EL (cell line): ENCODE measurements at places on chromosomes 12 and 14.

- DNase-seq: no peak
These were observed 2.0 kb upstream of the ANG start for GRCh38 chr14:20686386-20687143.

DNA sequence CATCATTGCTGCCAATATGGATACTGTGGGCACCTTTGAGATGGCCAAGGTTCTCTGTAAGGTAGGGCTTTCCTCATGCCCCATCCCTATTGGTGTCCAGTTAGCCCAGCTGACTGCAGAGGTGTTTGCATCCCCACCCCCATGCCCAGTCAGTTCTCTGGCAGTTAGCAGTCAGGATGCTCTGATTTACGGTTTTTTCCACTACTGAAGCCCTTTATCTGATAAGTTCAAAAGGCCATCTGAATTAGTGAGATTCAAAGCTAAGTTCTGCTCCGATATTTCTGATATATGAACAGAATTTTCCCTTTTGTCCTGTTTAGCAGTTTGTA lies 773 bp downstream of the GMPR2 start:
- DNase-seq: no peak

- no peak for DNase-seq
These were observed 247.2 kb upstream of the EGLN3 start for GRCh38 chr14:34198096-34198495.

- no peak for DNase-seq
These were observed 543.5 kb downstream of the ETNK1 start for GRCh38 chr12:23168459-23168858.

DNA sequence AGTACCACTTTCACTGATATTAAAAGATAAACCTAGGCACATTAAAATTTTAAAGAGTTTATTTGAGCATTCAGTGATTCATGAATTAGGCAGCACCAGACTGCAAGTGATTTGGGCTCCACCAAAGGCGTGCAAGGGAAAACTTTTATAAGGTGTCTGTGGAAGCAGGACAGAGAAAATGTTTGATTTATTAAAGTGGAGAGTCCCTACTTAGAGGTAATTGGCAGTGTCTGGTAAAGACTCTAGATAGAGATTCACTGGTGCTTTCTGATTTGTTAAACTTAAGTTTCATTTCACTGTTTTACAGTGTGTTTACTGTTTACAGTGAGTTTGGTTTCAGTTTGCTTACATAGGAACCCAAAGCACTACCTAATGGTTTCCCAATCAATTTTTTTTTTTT lies 72.8 kb downstream of the ANKS1B start:
- peak; percentile 8 for DNase-seq

DNA sequence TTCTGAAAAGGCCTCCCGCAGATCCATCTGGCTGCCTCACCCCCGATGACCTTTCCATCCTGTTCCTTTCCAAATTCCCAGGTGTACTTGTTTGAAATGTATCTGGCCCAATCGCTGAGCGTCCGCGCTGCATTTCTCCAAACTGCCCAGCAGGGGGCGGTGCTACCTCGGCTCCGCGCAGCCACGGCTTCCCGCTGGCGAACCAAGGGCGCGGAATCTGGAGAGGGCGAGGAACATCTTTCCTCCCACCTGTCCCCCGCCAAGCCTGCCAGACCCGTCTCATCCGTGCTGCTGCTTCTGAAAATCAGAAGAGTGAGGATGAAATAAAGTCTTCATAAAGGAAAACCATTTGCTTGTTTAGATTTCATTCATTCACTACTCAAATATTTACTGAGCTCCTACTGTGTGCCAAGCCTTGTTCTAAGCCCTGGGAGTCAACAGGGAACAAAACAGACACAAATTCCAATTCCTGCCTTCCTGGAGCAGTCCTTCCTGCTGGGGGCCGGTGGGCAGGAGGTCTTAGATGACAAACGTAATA lies 16.8 kb upstream of the MYL2 start:
- DNase-seq: peak; percentile 42

- no peak for DNase-seq
These were observed 15.0 kb downstream of the MAP3K9 start for GRCh38 chr14:70794294-70794693.

GRCh38 chr12:76690921-76691700 lies 72.8 kb upstream of the ZDHHC17 start:
- peak; percentile 23 for DNase-seq

DNA sequence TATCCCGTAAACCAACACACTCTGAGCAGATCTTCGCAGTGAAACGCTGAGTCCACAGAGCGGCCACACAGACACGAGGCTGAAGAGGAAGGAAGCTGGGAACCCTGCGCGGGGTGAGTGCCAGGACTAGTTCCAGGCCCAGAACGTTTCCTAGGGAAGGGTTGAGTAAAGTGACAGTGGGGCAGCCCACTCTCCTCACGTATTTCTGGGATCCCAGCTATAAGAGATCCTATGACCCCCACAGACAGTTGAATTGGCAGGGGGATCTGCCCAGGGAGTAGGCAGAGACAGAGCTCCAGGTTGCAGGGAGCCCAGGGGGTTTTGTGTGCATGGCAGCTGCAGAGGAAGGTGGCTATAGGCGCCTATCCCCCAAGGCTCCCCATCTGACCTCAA lies 51.1 kb downstream of the GTF2A1 start:
- peak; percentile 31 for DNase-seq

DNA sequence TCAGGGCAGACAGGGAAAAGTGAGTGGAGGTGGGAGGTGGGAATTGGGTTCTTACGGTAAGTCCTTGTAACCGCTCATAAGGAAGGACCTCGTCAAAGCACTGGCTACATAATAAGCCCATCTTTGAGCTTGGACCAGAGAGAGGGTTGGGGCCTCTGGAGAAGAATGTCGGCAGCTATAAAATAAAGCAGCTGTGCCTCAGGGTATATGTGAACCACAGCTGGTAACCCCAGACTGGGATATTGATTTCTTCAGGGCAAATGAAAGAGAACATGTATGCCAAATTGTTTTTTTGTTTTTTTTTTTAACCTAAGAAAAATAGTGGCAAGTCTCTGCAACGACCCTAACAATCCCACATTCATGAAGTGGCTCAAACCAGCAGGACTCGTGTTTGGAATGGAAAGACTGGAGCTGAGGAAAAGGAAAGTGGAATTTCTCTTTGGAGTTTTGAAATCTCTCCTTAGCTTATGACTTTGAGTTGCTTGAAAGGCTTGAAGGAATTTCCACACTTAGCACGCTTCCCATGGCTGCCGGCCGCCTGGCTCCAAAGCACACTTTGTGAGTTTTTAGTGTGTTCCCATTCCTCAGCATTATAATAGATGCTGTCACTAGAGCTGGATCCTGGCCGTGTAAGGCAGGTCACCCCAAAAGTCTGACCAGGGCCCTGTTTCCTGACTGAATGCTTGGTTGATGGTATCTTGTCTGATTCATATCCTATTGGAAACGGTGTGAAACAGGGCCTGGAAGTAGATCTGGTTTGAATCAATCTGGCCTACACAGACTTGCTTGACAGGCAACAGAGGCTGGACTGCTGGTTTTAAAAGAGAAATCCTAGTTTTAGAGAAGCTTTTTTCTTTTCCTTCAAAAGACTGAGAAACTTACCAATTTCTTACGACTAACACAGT lies 244.7 kb downstream of the MSRB3 start:
- DNase-seq: peak; percentile 61

- peak; percentile 52 for DNase-seq
These were observed 91.2 kb downstream of the CEP128 start for GRCh38 chr14:80850197-80850814.

GRCh38 chr12:79552192-79552591 lies 138.6 kb downstream of the PAWR start:
- DNase-seq: no peak

DNA sequence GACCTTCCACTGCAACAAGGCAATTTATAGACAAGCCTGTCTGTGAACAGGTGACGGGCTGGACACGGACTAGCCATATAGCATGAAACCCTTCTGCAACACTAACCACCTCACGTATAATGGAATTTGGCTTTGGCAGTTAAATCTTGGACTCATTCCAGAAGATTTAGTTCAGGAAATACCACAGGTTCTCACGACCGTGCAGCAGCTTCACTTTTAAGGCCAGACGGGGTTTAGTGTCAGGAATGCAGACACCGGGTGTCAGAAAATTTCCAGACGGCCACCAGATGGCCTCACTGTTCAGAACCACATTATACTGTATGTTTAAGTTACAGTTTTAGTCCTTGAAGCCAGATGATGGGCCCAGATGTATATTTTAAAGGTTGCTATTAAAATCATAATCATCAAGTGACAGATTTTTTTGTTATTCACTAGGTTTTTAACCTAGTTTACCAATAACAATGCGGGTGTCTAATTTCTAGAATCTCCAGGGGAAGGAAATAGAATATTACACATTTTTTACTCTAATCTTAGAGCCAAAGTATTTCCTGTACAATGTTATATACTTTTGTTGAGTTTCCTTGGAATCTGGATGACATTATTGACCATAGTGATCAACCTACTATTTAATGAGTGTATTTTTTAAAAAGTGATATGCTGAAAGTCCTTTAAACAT lies 90.5 kb upstream of the TMPO start:
- DNase-seq: peak; percentile 74

GRCh38 chr12:121770388-121770787 lies 23.1 kb downstream of the RHOF start:
- no peak for DNase-seq

DNA sequence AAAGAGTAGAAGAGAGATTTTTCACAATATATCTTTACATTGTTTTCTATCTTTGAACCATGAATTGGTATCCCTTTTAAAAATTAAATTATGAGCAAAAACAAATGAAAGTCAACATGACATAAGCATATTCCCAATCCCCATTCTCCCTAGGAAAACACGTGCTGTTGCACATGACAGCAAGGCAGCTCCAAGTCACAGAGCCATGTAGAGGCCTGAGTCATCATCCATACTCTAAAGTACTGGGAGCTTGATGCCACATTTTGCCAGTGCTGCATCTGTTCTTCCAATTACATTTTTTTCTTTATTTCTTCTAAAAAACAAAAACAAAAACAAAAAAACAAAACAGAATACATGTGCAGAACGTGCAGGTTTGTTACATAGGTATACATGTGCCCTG lies 115.2 kb downstream of the ITPR2 start:
- no peak for DNase-seq

DNA sequence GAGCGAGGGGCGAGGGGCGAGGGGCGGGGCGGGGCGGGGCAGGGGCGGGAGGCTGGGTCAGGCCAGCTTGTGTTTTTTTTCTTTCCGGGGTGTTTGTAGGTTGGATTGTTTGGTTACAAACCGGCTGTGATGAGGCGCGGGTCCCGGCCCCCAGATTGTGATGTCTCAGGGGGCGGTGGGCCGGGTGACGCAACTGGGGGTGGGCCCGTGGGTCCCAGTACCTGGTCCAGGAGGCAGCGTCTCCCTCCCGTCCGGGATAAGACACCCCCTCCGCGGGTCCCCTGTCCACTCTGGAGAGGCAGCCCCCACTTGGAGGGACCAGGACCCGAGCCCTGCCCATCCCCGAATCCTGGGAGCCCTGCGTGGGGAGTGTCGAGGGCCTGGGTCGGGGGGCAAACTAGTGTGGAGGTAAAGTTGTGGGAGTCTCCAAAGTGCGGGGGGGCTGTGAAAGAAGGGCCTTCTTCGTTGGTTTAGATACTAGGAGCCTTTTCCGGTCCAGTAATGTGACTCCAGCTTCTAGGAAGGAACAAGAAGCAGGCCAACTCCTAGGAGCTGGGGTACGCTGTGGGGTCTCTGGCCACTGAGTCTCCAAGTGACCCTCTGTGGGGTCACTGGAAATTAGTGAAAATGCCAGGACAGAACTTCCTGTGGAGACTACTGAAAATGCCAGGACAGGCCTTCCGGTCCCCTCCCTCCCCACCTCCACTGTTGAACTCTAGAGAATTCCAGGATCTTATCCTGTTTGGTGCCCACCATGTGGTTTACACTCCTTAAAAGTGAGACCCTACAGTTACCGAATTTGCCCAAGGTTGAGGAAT lies 579 bp upstream of the CLMN start:
- DNase-seq: no peak

GRCh38 chr12:81492131-81492720 lies 266.9 kb downstream of the PPFIA2 start:
- no peak for DNase-seq

- DNase-seq: no peak
These were observed 56.0 kb upstream of the BDKRB2 start for GRCh38 chr14:96148631-96149030.

DNA sequence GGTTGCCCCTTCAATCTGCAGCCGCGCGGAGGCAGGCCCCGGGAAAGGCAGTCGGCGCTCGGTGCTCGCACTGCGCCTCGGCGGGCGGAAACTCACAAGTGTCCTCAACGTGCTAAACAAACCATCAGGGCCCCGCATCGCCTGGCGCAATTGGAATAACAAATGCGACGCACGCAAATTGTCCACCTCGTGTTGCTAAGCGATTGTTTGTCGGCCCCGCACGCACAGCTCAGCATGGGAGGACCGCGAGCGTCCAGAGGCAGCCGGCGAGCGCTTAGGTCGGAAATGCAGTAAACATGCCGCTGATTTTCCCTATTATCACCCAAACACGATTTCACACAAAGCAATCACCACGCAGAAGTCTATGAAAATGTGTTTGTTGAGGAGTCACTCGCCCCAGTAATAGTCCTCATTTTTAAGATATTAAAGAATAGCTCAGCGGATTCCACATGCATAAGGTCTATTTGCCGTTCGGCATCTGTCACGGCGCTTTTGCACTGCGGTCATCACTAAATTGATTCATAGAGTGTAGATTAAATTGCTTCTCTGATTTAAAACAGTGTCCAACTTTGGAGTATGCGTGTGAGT lies 3.2 kb upstream of the GSC start:
- no peak for DNase-seq

- peak; percentile 80 for DNase-seq
These were observed 2.6 kb upstream of the OR6J1 start for GRCh38 chr14:22646570-22647254.

DNA sequence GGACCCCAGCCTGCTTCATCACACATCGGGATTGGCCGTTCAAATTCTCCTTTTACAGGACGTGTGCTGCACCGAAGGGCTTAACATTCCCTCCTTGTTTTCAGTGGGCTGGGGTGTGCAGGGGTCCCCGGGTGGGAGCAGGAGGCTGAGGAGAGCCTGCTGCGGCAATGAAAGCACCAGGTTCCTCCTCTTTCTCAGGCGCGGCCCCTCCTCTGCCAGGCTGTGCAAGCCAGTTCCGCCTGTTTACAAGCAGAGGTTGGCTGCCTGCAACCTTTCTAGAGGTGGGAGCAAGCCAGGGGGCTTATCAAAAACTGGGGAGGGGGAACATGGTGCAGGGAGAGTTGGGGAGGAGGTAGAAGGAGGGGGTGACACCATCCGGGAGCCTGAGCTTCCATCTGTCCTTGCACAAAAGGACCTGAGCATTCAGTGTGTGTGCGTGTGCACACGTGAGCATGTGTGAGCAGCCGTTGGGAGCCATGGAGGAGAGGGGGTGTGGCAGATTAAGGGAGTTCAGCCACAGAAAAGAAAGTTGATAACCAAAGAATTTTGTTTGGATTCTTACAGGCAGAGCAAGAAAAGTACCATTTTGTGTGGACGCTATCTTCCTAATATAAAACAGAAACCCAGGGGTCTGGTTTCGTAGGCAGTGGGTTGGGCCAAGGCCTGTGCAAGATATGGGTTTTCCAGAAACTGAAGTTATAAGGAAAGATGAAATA lies 108.8 kb upstream of the RFLNA start:
- DNase-seq: no peak

DNA sequence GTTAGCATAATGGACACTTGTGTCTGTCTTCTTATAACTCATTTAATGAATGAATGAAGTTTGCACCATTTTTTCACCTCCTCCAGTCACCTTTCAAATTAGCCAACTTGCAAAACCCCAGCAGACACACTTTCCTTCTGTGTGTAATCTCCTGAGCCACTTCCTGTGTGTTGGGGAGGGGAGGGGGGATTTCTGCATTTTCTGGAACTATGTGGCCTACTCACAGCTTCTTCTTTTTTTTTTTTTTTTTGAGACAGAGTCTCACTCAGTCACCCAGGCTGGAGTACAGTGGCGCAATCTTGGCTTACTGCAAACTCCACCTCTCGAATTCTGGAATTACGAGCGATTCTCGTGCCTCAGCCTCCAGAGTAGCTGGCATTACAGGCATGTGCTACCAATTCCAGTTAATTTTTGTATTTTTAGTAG lies 4.1 kb upstream of the SERPINA1 start:
- peak; percentile 77 for DNase-seq
